Spinal cord (tissue), 10 donors: ENCODE measurements at places on chromosomes 16 and 17. TPM values are rescaled to one million over a fixed set of nuclear protein-coding genes. Genes with fewer than 3 reads are reported as not detected.
A peak's percentile ranks its signal among the peaks of the same experiment; 100 is the strongest.

Gene HYDIN
- 15.2 TPM for polyA plus RNA-seq

Gene AGRP
- polyA plus RNA-seq: 0.35 TPM

Gene DLX4
- 0.42 TPM for polyA plus RNA-seq

Gene LRRC37A
- polyA plus RNA-seq: 8.0 TPM

- DNase-seq: no peak
Observed at GRCh38 chr17:55926276-55926990, 175.6 kb downstream of the PCTP start.

Gene HOXB3
- 162 TPM for polyA plus RNA-seq

Gene CEP295NL
- 3.2 TPM for polyA plus RNA-seq

DNA sequence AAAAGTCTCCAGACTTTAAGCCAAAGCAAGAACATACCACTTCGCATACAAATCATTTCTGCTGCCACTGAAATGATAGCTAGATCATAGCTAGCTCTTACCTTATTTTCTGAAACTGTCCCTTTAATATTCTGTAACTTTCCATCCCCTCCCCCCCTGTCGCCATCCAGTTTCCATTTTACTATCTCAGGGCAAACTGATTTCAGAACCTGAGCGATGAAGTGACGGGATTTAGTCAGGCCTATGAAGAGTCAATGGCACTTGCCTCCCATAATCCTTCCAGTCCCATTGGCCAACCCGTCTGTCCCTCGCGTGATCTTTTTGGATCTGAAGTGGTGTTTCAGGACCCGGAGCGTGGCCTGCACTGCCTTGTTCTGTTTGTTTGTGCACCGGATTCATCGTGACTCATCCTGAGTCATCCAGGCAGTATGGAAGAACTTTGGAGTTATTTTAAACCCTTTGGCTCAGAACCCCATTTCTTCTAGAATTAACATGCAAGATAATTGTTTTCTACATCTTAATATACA lies 199.8 kb upstream of the CHMP6 start:
- DNase-seq: no peak

Gene C1QTNF8
- polyA plus RNA-seq: 0.29 TPM

Gene TCAP
- polyA plus RNA-seq: 6.0 TPM

DNA sequence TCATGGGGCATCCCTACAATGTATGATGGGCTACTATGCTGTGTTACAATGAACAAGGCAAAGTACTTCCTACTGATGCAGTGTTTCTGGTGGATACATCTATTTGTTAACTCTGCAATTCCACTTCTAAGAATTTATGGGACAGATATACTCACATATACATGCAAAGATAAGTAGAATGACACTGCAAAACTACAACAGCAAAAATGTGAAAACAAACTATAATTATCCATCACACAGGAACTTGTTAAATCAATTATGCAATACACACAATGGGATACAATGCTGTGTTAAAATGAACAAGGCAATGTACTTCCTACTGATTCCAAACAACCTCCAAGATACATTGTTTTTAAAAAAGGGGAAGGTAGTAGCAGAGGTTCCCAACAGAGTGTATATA lies 3.2 kb downstream of the DDX52 start:
- no peak for DNase-seq

DNA sequence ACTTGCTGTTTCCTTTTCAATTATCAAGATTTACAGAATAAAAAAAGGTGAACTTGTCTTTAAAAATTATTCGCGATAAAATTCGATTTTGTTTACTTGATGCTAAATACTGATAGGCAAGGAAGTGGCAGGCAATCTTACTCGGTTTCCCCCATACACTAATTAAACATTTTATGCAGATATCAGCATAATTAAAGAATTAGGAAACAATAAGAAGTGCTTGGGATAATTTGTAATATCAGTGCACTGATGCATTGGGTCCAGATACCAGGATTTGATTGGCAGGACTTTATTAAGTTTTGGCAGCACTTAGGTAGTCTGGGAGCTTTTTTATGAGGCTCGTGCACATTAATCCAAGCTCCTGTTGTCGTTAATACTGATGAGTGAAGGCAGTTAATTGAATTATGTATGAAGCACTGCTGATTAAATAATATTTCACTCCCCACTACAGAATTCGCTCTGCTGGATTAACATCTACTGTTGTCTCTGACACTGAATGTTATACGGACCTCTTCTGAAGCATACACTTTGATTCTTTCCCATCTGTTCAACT lies 165.6 kb downstream of the CA10 start:
- no peak for DNase-seq

DNA sequence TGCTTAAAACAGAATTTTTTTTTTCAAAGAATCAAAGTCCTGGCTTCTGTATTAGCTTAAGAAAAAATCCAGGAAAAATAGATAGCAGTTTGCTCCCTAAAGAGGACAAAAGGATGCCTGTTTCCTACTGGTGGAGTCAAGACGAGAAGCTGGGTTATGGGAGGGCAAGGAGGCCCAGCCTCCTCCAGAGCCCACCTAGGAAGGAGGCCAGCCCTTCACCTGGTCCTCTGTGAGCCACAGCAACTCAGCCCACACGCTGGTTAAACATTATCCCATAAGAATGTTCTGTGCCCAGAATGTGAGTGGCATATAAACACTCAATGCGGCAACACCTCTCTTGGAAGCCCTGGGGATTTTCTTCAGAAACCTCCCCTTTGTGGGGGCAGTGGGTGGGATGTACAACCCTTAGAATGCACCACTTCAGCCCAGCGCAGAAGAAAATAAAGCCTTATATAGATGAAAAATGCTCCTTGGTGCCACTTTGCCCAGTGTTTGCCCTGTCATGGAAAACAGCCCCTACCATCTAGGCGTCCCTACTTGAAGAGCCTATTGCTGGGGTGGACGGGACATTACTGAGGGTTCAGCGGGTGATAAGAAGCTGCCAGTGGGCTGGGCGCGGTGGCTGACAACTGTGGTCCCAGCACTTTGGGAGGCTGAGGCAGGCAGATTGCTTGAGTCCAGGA lies 48.0 kb downstream of the TEKT5 start:
- DNase-seq: no peak

Gene ARL2BP
- 79.3 TPM for polyA plus RNA-seq

DNA sequence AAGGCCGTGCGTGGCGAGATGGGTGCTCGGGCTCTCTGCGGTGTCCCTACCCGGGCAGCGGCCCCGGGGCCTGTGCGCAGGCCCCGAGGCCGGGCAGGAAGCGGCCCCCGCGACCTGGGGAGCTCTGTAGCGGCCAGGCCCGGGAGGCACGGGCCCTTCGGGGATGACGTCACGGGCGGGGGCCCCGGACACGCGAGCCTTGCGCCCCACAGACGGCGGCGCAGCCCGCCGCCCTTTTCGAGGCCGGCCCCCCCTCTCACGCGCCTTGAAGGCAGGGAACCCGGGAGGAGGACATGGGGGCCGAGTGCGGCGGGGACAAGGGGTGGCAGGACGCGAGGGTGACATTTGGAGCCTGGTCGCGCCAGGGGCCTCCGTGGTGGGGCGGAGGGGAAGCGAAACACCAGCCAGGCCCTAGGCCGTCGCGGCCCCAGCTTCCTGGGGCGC lies 1.1 kb downstream of the RAI1 start:
- no peak for DNase-seq

Gene KRT24
- not detected for polyA plus RNA-seq

GRCh38 chr16:89061590-89062380 lies 31.9 kb upstream of the ACSF3 start:
- DNase-seq: no peak

GRCh38 chr16:58661199-58661830 lies 23.3 kb downstream of the SLC38A7 start:
- peak; percentile 43 for DNase-seq

- DNase-seq: no peak
Observed at GRCh38 chr16:4826980-4827379, 20.1 kb downstream of the GLYR1 start.

DNA sequence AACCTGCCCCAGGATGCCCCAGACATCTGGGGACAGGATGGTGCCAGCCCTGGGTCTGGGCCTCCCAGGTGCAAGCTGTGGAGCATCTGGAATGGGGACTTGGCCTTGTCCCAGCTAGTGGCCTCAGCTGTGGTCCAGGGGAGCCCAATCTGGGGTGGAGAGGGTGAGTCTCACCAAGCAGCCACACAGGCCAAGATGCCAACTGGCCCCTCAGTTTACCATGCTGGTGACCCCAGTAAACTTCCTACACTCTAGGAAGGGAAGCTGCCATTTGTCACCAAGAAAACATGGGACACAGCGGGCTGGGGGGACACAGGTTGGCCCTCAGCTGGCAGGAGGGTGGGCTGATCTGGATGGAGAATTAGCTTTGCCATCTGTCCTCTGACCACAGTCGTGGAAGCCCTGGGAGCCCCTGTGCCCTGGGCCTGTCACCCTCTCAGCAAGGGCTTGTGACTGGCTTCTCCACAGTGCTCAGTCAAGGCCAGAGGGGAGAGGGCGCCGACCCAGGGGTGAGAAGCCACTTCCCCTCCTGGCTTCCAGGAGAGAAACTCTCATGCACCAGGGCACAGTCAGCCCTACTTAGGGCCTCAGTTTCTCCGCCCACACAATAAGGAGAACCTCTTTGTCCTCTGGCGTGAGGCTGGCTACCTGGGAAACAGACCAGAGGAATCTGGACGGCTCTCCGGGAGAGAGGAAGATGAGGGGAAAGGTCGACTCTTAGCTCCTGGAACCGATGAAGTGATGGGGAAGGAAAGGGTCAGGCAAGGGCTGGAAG lies 126.4 kb upstream of the SMURF2 start:
- no peak for DNase-seq

Gene PMFBP1
- 2.9 TPM for polyA plus RNA-seq

- DNase-seq: no peak
Observed at GRCh38 chr16:57106767-57107166, 14.4 kb downstream of the CPNE2 start.

Gene TNK1
- 3.4 TPM for polyA plus RNA-seq

GRCh38 chr16:12628536-12628935 lies 175.2 kb downstream of the CPPED1 start:
- DNase-seq: no peak

Gene USP32
- 46.6 TPM for polyA plus RNA-seq

DNA sequence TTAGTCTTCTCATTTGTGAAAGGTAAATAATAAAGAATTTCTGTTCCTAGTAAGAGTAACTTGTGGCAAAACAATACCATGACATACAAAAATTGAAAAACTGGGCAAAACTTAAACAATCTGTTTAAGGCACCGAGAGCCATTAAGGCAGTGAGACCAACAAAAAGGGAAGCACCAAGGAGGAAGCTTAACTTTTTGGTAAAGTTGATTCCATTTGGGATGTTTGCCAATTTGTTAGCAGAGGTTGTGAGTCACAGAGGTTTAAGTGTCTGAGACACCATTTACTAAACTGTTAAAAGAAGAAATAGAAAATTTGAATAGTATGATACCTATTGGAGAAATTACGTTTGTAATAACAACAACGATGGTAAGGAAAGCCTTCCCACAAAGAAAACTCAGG lies 4.9 kb downstream of the SLC35G3 start:
- no peak for DNase-seq

DNA sequence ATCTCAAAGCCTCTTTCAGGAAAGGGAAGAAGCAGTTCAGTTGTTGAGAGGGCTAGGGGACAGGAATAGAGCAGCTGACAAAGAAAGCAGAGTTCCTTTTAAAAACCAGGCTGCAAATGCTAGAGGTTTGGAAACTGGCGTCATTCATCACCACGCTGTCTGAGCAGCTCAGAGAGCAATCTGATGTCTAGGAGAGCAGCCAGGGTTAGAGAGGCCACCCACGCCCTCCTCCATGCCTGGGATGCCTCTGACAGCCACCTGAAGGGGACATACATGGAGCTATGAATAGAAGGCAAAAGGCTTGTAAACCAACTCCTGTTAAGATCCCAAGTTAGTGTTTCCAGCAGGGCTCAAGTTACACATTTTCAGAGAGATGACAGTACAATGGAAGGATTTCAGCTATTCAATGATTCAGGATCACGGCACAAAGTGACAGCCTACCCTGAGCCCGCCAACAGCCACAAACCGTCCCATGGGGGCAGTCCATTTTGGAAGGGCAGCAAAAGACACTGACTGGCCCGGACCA lies 12.4 kb downstream of the RAB5C start:
- DNase-seq: no peak

- no peak for DNase-seq
Observed at GRCh38 chr17:33939959-33940358, 315.1 kb upstream of the CCL2 start.

GRCh38 chr17:19457830-19458271 lies 46.8 kb downstream of the RNF112 start:
- no peak for DNase-seq
